Cerebellar nuclear complex (tissue), 1 donor: ENCODE measurements at places on chromosomes 2 and 18.

- no peak for DNase-seq
These were observed 48.8 kb upstream of the NPAS2 start for GRCh38 chr2:100771125-100771524.

DNA sequence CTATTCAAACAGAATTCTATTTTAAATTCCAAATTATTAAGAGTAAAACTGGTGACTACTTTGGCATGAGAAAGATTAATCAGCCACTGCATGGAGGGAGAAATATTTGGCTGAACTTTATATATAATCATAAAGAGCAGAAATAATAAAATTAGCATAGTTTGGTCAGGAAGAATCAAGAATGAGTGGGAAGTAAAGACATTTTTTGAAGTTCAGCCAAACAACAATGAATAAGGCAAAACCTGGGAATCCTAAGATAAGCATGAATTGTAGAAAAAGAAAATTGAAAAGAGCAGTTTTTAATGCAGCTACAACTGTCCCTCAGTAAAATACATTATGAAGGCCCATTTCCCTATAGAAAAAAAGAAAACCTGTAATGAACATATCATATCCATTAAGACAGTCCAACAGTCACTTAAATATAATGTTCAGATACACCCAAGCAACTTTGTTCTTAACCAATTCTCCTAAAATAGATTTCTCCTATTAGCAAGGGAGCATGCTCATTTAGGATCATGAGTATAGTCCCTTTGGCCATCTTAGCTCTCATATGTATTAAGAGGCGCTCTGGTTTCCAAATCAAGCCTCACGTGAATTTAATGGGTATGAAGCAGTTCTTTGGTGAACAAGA lies 6.5 kb downstream of the TMEM17 start:
- DNase-seq, result no peak

DNA sequence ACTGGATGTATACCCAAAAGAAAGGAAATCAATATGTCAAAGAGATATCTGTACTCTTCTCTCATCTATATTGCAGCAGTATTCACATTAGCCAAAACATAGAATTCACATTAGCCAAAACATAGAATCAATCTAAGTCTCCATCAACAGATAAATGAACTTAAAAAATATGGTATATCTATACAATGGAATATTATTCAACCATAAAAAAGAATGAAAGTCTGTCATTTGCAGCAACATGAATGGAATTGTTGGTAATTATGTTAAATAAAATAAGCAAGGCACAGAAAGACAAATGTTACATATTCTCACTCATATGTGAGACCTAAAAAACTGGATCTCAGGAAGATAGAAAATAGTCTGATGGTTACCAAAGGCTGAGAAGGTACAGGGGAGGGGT lies 212.1 kb upstream of the ZC3H15 start:
- DNase-seq, result no peak

- no peak for DNase-seq
These were observed 85.6 kb downstream of the MARCHF4 start for GRCh38 chr2:216286616-216287231.

DNA sequence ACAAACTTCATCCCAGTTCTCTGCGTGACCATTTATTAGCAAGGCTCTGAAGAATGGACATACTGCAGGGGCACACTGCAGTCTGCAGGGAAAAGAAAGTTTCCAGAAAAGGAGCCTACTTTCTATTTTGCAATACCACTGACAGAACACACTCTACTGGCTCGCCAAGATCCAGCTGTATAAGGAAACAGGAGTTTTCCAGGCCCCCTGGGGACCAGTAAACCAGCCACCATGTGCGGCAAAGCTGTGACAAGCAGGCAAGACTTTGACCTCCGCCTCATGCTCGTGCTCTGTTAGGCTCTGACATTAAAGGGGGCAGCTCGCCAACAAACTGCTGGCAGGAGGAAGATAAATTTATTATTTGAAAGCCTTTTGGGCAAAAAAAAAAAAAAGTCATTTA lies 67.3 kb downstream of the CCBE1 start:
- DNase-seq, result no peak

GRCh38 chr2:45889620-45890370 lies 238.3 kb downstream of the PRKCE start:
- no peak for DNase-seq

GRCh38 chr2:134406311-134406710 lies 152.4 kb downstream of the MGAT5 start:
- DNase-seq, result no peak

- DNase-seq, result no peak
These were observed 72.1 kb downstream of the NPAS2 start for GRCh38 chr2:100891906-100892642.

DNA sequence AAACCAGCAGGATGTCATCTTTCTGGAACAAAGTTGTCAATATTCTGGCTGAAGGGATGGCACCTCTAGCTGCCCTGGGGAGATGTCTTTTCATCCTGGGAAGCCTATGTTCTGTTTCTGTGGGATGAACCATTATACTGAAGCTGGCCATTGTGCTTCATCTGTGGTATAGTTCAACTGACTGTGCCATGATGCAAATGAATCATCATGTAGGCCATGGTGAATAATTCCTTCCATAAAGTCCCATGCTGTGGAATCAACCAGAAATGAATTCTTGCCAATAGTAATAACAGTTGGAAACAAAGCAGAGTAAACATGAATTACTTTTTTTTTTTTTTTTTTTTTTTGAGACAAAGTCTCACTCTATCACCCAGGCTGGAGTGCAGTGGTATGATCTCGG lies 64.1 kb upstream of the CNGA3 start:
- no peak for DNase-seq

DNA sequence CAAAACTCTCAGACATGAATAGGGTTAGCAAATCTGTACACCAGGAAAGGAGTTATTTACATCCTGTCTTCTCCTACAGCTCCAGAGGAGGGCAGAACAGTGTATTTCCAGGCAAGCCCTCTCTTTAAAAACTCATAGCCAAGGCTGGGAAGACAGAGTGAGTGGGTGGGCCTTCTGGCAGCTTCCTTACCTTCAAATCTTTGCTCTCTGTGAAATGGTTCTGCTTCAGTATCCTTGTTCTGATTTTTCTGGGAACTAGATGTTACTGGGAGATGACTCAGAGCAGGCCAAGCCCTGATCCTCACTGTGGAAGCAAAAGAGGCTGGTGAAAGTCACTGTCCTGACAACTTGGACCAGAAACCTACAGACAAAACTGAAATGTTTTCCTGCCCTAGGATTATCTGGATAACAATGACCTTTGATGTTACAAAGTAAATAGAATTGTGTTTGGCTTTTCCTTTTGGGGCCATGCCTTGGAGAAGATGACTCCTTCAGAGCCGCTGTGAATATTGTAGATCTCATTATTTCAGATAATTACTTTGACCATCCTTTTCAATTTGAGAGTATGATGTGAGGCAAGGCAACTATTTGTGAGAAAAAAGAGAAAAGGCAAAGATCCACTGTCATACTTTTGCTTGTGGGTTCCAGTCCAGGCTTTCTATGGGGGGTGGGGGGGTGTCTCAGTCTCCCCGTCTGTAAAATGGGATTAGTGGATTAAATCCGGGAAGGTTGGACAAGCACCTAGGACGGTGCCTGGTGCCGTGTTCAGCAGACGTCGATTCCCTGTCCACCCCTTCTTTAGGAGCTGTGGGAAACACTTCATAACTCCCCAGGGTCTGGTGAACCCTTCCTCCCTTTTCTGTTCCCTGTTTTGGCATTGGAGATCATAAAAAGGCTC lies 644 bp upstream of the QPCT start:
- DNase-seq, result no peak

- no peak for DNase-seq
These were observed 55.8 kb downstream of the HRH4 start for GRCh38 chr18:24516261-24516660.

GRCh38 chr2:108884619-108885018 lies 98.0 kb downstream of the CCDC138 start:
- DNase-seq, result no peak

DNA sequence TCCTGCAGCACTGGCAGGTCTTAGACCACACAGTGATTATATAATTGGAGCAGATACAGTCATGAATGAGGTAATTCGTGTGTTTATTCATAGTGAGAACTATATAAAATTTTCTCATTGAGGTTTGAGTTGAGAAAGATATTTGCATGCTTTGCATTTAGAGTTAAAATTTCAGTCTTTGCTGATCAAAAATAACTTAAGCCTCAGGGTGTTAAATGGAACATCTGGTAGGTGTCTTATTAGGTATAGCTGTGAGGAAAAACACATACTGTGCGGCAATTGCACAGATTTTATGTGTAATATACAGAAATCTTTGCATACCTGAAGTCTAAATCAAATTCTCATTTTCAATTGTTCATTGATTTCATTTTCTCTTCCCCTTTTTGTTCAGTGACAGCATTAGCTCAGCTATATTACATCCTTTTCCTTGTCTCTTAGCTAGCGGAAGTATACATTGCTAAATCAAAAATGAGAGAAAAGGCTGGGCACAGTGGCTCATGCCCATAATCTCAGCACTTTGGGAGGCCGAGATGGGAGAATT lies 21.2 kb downstream of the GORASP2 start:
- DNase-seq, result no peak

- DNase-seq, result no peak
These were observed 28.9 kb downstream of the MARCHF4 start for GRCh38 chr2:216343221-216343980.
